OCI-LY7 (cell line): ENCODE measurements at places on chromosomes 3 and 15.

DNA sequence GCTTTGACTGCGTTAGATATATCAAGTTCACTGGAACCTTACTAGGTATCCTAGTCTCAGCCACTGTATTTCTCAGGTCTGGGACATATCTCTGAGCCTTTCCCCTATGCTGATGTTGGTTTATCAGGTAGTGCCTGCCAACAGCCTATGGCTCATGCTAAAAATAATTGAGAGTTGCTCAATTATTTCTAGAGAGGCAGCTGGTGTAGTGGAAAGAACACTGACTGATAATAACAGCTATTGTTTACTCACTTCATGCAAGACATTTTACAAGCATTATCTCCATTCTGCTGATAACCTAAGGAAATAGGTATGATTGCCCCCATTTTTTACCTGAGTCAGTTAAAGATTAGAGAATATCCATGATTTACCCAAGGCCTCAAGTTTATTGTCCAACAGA lies 231.4 kb downstream of the LRRN1 start:
- DNase-seq: no peak

DNA sequence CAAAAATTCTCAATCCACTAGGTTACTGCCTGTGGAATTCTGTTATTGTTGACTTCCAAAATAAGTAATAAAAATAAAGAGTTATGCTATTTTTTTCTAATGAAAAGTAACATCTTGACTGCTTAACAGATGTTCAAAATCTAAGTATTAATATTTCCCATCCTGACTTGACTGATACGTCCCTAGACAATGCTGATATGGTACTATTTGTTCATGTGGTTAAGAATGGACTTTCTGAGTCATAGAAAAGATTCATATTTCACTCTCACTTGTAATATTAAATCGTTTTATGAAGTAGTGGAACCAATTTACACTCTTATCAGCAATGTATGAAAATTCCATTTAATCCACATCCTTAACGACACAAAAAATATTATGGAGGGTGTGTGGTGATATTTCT lies 104.8 kb upstream of the PLSCR5 start:
- no peak for DNase-seq

GRCh38 chr3:171404376-171404967 lies 55.7 kb downstream of the TNIK start:
- DNase-seq: no peak

- no peak for DNase-seq
Measured at GRCh38 chr3:59381282-59381681, 331.5 kb upstream of the CFAP20DC start.

GRCh38 chr3:37103103-37103808 lies 71.1 kb downstream of the LRRFIP2 start:
- DNase-seq: no peak

- no peak for DNase-seq
Measured at GRCh38 chr3:158506456-158506855, 64.5 kb upstream of the MLF1 start.

- DNase-seq: no peak
Measured at GRCh38 chr3:149319750-149320149, 13.7 kb downstream of the TM4SF18 start.

GRCh38 chr15:81336568-81336967 lies 12.6 kb upstream of the STARD5 start:
- peak; percentile 69 for DNase-seq

DNA sequence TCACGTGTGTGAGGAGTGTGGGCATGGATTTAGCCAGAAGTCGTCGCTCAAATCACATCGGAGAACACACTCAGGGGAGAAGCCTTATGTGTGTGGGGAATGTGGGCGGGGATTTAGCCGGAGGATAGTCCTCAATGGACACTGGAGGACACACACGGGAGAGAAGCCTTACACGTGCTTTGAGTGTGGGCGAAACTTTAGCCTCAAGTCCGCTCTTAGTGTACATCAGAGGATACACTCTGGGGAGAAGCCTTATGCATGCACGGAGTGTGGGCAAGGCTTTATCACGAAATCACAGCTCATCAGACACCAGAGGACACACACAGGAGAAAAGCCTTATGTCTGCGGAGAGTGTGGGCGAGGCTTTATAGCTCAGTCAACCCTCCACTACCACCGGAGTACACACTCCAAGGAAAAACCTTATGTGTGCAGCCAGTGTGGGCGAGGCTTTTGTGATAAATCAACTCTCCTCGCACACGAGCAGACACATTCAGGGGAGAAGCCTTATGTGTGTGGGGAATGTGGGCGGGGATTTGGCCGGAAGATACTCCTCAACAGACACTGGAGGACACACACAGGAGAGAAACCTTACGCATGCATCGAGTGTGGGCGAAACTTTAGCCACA lies 28.1 kb downstream of the ZNF589 start:
- DNase-seq: no peak

GRCh38 chr3:176562331-176562730 lies 635.0 kb downstream of the TBL1XR1 start:
- DNase-seq: no peak

- DNase-seq: no peak
Measured at GRCh38 chr15:51374131-51374530, 32.7 kb downstream of the GLDN start.

- DNase-seq: no peak
Measured at GRCh38 chr3:194956697-194957396, 271.2 kb downstream of the FAM43A start.

- no peak for DNase-seq
Measured at GRCh38 chr15:31964586-31965307, 65.6 kb upstream of the CHRNA7 start.

GRCh38 chr3:197734667-197735318 lies 1.9 kb downstream of the RUBCN start:
- peak; percentile 92 for DNase-seq

- DNase-seq: no peak
Measured at GRCh38 chr3:9165421-9165820, 84.0 kb downstream of the SRGAP3 start.

DNA sequence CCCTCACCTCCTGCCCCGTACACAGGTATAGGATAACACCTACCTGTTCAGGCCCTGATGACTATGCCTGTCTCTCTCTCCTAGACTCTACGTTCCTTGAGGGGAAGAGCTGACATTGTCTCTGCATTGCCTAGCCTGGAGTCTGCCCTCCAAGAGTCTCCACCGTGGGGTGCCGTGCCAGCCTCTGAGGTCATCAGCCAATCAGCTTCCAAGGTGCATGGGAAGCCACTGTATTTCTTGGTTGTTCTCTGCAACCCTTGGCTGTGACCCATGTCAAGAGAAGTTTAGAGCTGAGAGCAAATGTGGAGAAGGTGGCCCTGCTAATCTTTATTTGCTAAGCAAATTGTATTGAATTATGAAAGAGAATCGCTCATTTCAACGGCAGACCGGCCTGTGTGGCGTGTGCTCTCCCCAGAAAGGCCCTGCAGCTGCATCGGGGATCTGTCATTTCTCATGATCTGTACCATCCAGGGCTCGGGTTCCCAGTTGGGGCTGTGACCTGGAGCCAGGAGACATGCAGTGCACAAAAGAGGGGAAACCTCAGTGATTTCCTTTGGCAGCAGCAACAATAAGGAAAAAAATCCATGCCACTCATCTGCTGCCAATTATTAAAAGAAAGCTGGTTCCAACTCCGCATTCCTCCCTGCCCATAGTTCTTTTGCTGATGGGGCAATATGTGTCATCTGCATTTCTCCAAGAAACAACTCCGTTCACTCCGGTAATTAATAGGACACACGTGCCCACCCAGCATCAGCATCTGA lies 182.2 kb downstream of the MEGF11 start:
- no peak for DNase-seq

- no peak for DNase-seq
Measured at GRCh38 chr3:122800706-122801237, 5.9 kb downstream of the SLC49A4 start.

GRCh38 chr15:39132070-39132469 lies 448.8 kb upstream of the THBS1 start:
- DNase-seq: no peak

DNA sequence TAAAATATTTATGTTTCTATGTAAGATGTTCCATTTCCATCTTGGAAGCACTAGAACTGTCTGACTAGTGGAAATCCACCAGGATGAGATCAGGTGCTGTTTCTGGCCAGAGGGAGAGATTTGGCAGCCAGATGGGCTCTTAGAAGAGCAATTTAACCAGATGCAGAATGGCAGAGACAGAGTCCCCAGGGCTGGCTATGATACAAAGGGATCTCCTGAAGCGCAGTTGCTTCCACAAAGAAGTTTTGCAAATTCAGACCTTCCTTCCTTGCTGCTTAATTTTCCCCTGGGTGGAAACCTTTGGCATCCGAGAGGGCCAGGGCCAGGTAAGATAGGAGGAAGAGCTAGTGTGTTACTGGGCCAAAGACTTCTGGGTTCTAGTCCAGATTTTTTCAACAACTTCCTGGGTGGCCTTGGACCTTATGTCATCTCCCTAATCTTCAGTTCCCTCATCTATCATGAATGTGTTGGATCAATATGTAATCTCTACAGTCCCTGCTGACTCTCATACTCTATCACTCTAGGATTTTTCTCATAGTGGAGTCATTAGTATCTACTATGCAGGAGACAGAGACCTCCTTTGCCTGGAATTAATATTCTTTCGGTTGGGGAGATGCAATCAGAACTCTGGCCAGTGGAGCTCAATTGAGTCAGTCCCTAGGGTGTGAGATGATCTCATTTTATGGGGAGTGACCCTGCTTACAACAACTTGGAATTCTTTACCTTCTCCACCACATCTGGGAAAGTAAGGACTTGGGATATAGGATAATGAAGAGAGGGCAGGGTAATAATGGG lies 41.1 kb upstream of the NDUFB4 start:
- DNase-seq: no peak

- no peak for DNase-seq
Measured at GRCh38 chr15:101440846-101441590, 48.5 kb downstream of the PCSK6 start.

GRCh38 chr15:63765338-63765737 lies 68.4 kb downstream of the HERC1 start:
- no peak for DNase-seq

DNA sequence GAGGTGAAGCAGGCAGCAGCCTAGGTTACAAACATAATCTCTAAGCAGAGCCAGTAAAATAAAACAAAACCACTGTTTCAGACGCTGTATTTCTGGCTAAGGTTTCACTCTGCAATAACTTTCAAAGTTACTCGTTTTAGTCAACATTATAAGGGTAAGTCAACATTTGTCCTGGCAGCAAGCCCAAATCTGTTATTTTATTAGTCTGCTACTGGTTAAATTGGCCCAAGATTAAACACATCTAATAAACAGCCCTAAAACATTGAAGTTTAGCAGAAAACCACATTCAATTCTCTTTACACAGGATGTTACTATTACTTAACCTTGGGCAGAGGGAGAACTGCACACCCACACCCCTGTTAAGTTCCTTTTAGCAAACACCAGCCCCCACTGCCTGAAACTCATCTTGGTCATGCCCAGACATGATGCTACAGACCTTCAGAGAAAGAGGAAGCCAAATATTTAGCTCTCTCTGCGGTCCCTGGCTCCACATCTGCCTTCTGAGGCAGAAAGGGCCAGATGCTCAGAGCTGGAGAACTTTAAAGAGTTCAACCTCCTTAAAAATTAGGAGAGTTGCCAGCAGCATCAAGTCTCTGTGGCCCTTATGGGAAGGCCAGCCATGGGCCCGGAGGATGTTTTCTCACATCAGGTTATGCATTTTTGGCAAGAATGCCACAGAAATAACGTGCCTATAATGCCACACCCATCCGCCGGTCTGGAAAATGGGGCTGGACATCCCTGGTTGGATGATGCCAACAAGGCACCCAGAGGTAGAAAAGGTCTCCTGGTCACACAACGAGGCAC lies 17.9 kb downstream of the ARHGEF3 start:
- peak; percentile 89 for DNase-seq

GRCh38 chr3:27043328-27043955 lies 325.7 kb downstream of the NEK10 start:
- no peak for DNase-seq

DNA sequence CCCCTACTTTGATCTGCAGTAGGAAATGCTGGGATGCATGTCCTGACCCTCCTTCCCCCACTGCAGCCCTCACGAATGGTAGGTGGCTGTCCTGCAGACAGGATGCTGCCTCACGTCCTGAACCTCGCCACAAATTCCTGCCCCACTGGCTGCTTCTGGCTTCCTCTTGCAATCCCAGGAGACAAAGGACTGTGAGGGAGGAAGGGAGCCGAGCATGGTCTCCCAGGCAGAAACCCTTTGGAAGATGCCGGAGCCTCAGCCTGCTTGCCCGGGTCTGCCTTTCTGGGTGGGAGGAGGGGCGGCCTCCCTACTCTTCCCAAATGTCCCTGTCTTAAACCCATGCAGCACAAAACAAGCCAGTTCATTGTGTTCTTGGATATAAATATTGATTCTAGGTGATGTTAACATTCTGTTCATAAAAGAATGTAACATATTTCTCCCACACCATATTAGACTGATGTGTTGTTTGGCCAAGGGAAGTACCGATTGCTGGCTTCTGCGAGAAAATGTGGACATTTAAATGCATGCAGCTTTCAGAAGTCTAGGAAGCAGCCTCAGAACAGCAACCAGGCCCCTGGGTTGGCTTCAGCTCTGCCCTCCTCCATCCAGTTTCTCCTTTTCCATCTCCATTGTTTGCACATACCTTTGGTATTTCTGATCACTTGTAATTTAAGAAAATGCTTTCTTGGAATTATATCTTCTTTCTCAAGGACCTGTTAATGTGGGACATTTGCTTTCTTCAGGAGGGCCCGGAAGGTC lies 75.3 kb downstream of the HMG20A start:
- no peak for DNase-seq

DNA sequence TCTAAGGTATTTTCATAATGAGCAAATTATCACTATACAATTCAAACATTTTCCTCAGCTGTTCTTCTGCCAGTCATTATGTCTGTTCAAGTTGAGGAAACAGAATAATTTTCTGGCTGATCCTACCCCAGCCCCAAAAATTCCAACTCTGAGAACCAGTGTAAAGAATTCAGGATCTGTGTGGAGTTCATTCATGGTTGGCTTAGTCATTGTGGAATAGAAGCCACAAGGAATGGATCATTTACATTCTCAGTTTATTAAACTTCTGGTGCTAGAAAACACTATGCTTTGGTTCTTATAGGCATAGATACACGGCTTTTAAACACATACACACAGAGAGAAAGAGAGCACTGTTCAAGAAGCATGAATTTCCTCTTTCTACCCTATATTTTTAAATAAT lies 134.6 kb downstream of the CMSS1 start:
- DNase-seq: no peak

DNA sequence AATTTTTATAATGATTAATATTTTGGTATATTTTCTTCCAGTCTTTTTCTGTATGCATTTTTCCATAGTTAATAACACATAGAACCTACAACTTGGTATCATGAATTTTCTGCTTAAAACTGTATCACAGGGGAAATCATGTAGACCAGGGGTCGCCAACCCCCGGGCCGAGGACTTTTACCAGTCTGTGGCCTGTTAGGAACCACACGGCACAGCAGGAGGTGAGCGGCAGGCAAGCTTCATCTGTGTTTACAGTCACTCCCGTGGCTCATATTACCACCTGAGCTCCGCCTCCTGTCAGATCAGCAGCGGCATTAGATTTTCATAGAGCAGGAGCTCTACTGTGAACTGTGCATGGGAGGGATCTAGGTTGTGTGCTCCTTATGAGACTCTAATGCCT lies 54.7 kb downstream of the RPL22L1 start:
- no peak for DNase-seq
